Inflammatory macrophage treated with lipopolysaccharide for 4 hours (primary cell): ENCODE measurements at places on chromosomes 4 and X.

GRCh38 chr4:38330936-38331335 lies 333.1 kb upstream of the KLF3 start:
- DNase-seq: no peak

- peak; percentile 95 for DNase-seq
Observed at GRCh38 chr4:55358668-55359067, 12.6 kb downstream of the SRD5A3 start.

- DNase-seq: no peak
Observed at GRCh38 chr4:73540826-73541225, 59.3 kb downstream of the AFM start.

- DNase-seq: no peak
Observed at GRCh38 chrX:29787656-29788055, 427.7 kb upstream of the MAGEB2 start.

DNA sequence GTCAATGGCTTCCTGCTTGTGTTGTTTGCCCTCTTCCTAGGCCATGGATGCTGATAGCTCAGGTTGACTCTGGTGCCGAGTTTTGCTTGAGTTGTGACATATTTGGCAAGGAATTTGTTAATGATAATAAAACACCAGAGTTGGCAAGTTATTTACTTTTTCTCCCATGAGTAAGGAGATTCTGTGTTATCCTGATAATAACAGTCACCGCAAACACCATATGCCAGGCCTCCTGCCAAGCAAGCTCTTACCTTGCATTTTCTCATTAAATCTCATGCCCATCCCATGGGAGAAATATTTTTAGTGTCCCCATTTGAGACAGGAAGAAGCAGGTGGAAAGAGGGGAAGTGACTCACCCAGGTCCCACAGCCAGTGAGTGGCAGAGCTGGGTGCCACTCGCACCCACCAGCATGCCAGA lies 67.4 kb upstream of the CLCN4 start:
- DNase-seq: no peak
